ENCODE measurements at places on chromosomes 1 and 21. TPM values are rescaled to one million over a fixed set of nuclear protein-coding genes. Genes with fewer than 3 reads are reported as not detected.

GRCh38 chr1:25861316-25862286 lies 2.3 kb upstream of the AUNIP start:
- H3K36me3 ChIP-seq: no peaks in the 10 kb centered on the region
- no peaks in the 10 kb centered on the region for H3K27me3 ChIP-seq
- no peak for DNase-seq
- no peak overlapping the region for H3K27ac ChIP-seq

The CD5L gene
- not detected for total RNA-seq

DNA sequence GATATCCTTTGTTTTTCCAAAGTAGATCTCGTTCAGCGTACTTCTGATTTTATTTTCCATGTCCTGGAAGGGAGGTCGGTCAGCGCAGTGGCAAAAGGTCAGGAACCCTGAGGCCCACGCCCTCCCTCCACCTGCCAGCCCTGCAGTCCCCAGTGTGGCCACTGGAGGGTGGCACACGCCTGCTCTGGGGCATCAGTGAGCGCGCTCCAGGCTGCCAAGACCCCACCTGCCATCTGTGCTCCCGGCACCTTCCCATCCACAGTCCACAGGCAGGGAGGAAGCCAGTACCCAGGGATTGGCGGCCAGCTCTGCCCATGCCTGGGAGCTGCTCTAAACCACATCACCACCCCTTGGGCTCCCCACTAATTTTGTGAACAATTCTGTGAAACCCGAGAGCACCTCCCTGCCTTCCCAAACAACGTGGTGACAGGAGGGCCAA lies 32.3 kb downstream of the SLC66A1 start:
- DNase-seq: no peak
- H3K27ac ChIP-seq: no peak overlapping the region
- H3K27me3 ChIP-seq: no peaks in the 10 kb centered on the region
- H3K4me3 ChIP-seq: no peak overlapping the region

DNA sequence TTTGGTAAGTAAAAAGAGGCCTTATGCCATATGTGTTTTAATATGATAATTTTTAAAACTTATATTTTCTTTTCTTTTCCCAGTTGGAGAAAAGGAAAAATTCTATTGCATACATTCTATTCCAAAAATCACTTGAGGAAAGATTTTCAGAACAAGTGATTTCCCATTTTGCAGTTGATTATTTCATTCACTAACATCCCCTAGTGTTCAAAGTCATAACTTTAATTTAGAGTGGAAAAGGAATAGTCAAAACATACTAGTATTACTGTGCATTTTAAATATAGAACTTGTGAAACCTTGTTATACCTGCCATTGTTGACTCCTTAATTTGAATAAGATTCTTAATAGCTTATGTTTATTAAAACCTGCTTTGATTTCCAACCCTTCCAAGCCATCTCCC lies 1157.6 kb upstream of the ADGRL4 start:
- no peaks in the 10 kb centered on the region for H3K36me3 ChIP-seq
- H3K27me3 ChIP-seq: no peaks in the 10 kb centered on the region

The CFAP74 gene
- total RNA-seq: 3.0 TPM

DNA sequence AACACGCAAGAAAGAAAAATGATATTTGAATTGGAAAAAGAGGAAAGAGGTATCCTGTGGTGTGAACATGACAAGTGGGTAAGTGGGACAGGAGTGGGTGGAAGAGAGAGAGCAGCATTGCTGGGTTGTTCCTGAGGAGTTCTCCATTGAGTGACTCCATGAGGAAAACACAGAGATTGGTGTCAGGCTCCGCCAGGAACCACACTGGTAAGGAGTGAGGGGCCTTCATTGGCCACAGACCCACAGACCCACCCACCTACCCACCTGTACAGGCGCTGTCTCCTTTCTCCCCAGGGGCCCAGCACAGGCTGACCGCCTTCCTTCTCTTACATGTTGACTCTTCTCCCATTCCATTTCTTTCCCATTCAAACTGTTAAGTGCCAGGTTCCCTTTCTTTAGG lies 20.9 kb downstream of the S100A7A start:
- H3K36me3 ChIP-seq: no peaks in the 10 kb centered on the region
- H3K27ac ChIP-seq: no peak overlapping the region
- no peaks in the 10 kb centered on the region for H3K4me1 ChIP-seq

- no peaks in the 10 kb centered on the region for H3K36me3 ChIP-seq
- no peak overlapping the region for H3K4me3 ChIP-seq
- H3K27ac ChIP-seq: no peak overlapping the region
- peaks cover 82% of the 10 kb centered on the region for H3K27me3 ChIP-seq
- no peaks in the 10 kb centered on the region for H3K4me1 ChIP-seq
These were observed 251.2 kb upstream of the POU3F1 start for GRCh38 chr1:38297842-38298241.

DNA sequence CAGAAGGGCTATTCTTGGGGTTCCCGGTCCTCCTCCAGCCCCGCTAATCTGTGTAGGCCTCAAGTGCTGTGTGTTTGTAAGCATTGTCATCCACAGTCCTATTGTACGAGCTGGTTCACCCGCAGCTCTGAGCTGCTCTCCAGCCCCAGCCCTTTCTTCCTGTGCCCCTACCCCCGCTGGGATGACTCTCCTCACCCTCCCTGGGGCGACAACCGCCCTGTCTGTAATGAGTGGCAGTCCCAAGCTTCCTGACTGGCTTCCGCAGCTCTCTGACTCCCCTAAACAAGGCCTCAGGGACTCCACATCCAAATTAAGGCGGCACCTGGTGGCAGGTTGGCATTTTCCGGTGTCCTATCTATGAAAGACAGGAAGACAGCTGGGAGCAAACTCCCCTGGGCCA lies 45.8 kb downstream of the TFF3 start:
- no peak overlapping the region for H3K27ac ChIP-seq
- no peaks in the 10 kb centered on the region for H3K36me3 ChIP-seq
- H3K4me1 ChIP-seq: no peaks in the 10 kb centered on the region
- no peak overlapping the region for H3K4me3 ChIP-seq

DNA sequence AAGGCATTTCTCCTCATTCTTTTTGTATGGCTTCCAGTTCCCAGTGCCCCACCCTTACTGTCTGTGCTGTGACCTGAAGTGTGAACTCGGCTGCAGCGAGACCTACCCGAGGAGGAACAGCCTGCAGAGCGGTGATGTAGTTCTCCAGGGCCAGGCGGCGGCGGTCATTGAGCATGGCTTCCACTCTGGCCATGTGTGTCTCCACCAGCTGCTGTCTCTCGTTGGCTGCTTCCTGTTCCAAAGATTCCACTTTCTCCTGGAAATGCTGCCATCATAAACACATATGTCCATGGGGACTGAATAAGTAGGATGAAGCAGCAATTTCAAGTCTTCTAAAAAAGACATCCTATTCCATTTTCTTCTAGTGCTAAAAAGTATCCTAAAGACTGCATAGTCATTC lies 195.6 kb downstream of the APP start:
- H3K27ac ChIP-seq: no peak overlapping the region
- no peaks in the 10 kb centered on the region for H3K27me3 ChIP-seq
- no peak overlapping the region for H3K4me3 ChIP-seq
- no peaks in the 10 kb centered on the region for H3K36me3 ChIP-seq
- H3K4me1 ChIP-seq: no peaks in the 10 kb centered on the region

The HRNR gene
- not detected for total RNA-seq

GRCh38 chr1:38018864-38019343 lies 6.4 kb downstream of the UTP11 start:
- no peaks in the 10 kb centered on the region for H3K27me3 ChIP-seq
- no peak overlapping the region for H3K27ac ChIP-seq
- DNase-seq: no peak

The FAM76A gene
- 9.9 TPM for total RNA-seq
